ENCODE measurements at places on chromosomes 6 and 20. TPM values are rescaled to one million over a fixed set of nuclear protein-coding genes. Genes with fewer than 3 reads are reported as not detected.

ZNF337 gene
- total RNA-seq = 12.7 TPM

GRCh38 chr6:168189200-168190013 lies 110.4 kb upstream of the FRMD1 start:
- no peaks in the 10 kb centered on the region for H3K36me3 ChIP-seq
- peak; percentile 75 for DNase-seq
- no peak overlapping the region for H3K4me3 ChIP-seq

- DNase-seq = no peak
- H3K4me3 ChIP-seq = no peak overlapping the region
These were observed 60.7 kb downstream of the PRND start for GRCh38 chr20:4782378-4782772.

DNA sequence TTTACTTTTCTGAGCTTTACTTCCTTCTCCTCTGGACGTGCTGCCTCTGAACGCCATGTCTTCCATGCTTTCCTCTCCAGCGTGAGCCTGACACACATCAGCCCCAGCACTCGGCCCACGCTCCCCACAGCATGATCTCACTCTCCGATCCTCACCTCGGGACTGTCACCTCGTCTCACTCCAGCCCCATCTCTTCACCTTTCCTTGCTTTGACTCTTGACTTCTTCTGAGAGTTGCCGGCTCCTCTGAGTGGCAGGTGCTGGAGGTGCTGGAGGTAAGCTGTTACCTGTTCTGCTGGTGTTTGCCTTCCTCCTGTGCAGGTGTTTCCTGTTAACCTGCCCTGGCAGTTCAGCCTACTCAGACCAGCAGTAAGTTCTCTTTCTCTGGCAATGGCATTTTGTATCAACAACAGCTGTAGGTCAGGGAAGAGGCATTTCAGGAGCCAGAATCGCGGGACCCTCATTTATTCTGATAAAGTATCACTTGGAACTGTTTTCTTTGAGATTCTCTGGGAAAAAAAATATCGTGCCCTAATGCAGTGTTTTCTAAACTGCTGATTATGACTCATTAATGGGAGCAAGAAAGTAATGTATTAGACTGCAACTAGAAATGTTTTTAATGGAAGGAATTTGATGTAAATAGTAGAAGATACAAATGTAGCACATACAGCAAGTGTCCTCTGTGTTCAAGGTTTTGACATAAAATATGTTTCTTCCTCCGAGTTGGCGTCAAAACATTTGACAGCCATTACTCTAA lies 106.5 kb downstream of the ARID1B start:
- H3K36me3 ChIP-seq = peaks cover 3% of the 10 kb centered on the region
- H3K4me1 ChIP-seq = peaks cover 39% of the 10 kb centered on the region
- H3K27ac ChIP-seq = peak overlapping the region; percentile 43
- H3K27me3 ChIP-seq = no peaks in the 10 kb centered on the region
- DNase-seq = no peak

GRCh38 chr20:48405909-48406308 lies 421.9 kb downstream of the PREX1 start:
- no peaks in the 10 kb centered on the region for H3K4me1 ChIP-seq
- no peak for DNase-seq
- H3K4me3 ChIP-seq = no peak overlapping the region
- peaks cover 66% of the 10 kb centered on the region for H3K27me3 ChIP-seq
- no peak overlapping the region for H3K27ac ChIP-seq
- no peaks in the 10 kb centered on the region for H3K36me3 ChIP-seq

All from osteocyte (in vitro differentiated cells).